ENCODE measurements at places on chromosomes 13 and 19.

GRCh38 chr13:105552078-105552477 is 983.4 kb downstream of the EFNB2 start:
- DNase-seq: no peak

DNA sequence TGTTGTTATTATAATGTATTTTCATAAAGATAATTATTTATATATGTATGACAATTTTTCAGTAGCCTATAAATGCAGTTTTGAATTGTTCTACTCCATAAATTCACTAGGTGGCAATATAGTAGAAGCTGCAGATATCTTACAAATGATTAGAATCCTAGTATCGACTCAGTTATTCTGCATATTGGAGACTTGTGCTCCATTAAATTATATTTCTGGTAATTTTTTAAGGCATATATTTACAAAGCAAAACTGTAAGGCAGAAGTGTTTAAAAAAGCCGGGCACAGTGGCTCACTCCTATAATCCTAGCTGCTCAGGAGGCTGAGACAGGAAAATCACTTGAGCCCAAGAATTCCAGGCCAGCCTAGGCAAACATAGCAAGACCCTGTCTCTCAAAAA is 58.7 kb downstream of the DPY19L3 start:
- no peak for DNase-seq

DNA sequence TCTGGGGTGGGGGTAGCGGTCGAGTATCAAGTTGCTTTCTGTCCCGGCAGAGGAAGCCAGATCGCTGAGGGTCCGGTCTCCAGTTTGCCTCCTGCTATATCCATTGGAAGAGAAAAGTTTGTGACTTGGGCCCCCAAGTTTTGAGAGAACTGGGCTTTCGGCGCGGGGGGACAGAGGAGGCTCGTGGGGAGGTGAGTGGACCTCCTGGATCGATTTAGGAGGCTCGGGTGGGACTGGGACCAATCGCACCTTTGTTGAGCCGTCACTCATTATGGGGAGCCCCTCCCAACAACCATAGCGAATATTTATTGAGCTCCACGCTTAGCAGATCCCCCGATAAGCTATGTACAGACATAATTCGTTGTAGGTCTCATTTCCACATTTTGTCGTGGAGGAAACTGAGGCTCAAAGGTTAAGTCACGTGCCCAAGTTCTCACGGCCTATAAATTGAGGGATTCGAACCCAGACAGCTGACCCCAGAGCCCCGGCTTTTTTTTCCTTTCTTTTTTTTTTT is 909 bp downstream of the RFXANK start:
- no peak for DNase-seq

DNA sequence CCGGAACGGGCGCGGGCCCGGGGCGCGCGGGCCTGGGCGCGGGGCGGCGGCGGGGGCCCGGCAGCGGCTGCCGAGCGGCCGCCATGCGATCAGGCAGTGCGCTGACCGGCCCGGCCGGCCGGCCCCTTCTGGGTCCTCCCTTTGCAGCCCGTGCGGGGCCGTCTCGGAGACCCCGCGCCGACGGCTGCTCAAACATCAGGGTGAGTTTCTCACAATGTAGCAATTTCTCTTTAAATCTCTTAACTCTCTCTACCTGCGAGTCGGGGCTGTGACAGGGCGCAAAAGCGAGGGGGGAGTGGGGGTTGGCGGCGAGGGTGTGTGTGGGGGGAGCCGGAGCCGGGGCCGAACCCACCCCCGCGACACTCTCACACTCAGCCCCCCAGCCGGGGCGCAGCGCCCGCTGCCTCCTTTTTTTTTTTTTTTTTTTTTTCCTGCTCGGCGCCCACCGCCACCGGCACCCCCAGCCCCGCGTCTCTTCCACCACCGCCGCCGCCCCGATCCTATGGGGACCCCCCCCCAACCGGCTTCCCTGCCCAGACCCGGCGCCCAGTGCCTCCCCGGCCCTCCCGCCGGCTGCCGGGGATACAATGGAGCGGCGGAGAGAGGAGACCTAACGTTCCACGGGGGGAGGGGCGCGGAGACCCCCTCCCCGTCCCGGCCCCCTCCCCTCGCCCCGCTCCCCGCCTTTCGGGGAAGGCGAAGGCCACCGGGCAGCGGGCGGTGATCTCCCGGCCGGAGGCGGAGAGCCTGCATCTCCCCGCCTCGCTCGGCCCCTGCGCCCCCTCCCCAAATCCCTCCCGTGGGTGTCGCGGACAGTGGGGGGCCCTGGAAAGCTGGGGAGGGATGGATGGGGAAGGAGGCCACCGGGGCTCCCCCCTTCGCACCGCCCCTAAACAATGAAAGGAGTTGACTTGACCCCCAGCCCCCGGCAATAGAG is at the start of gene BICRA:
BICRA (plus strand) TSS at position 166 of the 937 bp plus-strand sequence. CDS start 64,441 bp downstream, outside the sequence.
- DNase-seq: peak; percentile 55

DNA sequence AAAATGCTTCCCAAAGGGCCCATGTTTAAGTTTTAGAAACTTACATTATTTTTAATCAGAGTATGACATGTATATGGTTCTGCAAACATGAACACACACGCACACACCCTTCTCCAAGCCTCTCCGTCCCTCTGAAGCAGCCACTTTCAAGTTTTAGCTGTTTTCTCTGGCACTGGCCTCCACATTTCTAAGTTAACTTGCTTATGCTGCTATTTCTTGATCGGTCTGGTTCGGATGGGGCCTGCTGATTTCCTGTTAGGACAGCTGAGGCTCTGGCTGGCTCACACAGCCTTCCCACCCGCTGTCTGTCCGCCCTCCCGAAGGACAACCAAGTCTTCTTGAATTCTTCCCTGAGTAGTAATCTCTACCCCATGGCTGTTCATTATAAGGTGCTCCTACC is 4.4 kb downstream of the SPC24 start:
- no peak for DNase-seq

DNA sequence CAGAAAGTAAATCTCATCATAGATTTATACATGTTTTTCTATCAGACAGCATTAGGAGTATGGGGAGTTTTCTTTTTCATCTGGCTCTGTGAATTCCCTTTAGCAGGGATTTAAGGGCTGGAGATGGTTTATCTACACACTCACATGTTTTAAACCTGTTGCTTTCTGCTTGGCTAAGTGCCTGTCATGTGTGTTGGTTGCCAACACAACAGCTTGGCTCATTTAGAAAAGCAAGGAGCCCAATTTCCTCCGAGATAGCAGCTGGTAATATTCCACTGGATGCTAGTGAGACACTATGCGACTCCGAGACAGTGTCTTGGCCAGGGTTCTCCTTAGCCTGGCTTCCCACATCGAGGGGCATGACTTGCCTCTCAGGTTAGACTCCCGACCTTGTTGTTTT is 83.3 kb downstream of the KLF5 start:
- DNase-seq: no peak

DNA sequence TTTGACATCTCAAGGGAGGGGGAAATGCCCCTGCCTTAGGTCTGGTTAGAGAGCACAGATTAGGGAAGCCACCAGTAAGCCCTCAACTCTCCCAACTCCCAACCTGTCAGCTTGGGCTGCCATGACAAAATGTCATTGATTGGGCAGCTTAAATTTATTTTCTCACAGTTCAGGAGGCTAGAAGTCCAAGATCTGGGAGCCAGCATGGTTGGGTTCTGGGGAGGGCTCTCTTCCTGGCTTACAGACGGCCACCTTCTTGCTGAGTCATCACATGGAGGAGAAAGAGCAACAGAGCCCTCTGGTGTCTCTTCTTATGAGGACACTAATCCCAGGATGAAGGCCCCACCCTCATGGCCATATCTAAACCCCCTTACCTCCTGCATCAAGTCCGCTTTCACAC is 24.2 kb downstream of the C19orf12 start:
- DNase-seq: no peak

DNA sequence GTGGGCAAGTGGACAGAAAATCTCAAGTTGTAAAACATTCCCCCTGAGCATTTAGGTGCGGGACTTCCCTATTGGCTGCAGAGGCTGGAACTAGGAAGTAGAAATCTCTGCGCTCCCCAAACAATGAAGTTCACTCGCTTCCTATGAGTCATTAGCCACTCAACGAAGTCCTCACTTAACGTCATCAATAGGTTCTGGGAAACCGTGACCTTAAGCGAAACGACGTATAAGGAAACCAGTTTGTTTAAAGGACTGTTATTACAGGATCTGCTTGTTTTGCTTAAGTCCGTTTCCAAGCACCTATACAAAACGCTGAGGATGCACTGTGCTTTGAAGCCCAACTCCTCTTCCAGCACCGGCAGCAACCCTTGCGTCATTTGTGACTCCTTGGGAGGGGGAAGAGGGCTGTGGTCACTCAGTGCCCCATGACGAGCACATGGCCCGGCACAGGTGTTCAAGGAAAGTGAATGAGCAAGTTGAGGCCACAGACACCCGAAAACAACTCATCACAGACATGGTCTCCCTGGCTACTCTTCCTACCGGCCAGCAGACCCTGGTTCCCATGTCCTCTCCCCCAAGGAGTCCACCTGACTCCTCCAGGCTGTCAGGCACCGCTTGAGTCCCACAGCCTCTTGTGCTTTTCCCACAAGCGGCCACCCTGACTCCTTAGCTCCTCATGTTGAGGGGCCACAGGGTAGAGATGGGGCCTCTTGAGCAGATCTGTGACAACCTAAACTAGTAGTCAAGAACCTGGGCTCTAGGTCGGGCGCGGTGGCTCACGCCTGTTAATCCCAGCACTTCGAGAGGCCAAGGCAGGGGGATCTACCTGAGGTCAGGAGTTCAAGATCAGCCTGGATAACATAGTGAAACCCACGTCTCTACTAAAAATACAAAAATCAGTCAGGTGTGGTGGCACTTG is 4.8 kb downstream of the RPS16 start:
- DNase-seq: peak; percentile 47

DNA sequence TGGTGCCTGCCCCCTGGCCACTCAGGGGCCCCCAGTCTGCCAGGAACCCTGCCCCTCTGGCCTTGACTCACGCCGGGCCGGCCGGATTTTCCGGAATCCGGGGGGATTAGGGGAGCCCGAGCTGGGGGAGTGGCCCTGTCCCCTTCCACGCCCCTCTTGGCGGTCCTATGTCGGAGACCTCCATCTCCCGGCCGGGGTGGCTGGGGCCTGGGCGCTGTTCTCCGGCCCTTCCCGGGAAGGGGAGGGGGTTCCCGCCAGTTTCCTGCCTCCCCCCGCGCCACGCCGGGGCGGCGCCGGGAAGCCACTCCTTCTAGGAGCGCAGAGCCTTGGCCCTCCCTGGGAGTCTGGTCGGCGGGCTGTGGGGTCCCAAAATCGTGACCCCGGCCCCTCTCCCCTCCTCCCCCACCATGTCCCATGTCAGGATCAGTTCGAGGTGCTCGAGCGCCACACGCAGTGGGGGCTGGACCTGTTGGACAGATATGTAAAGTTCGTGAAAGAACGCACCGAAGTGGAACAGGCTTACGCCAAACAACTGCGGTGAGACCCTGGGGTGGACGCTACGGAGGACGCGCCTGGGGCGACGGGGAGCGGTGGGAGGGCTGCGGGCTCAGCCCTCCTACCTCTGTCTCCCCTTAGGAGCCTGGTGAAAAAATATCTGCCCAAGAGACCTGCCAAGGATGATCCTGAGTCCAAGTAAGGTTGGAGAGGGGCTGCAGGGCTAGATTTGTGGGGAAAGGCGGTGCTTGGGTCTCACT is 1.3 kb downstream of the TRIP10 start:
- no peak for DNase-seq

DNA sequence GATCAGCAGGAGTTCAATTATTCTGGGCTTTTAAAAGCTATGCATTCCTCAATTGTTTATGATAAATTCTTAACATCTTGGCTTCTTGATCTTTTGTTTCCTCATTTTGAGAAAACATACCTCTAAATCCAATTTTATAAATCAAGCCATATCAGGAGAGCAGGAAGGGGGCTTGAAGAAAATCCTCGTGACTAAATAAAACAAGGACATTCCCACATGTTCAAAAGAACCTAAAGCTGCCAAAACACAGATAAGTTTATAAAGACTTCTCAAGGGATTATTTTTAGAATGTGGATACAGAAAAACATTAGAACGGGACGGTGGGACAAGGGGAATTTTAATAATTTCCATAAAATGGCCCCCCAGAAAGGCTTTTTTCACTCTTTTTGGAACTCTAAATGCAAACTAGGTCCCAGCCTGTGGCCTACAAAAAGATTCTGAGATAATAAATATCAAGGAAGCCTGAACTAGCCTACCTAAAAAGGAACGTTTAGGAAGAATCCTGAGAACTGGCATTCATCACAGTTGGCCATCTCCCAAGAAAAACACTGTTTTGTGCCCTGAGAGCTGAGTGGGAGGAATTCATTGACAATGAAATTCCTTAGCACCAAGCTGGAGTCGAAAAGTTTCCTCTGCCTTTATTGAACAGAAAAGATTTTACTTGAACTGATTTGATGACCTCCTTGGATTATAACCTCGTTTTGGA is 30.1 kb downstream of the ZAR1L start:
- DNase-seq: no peak

DNA sequence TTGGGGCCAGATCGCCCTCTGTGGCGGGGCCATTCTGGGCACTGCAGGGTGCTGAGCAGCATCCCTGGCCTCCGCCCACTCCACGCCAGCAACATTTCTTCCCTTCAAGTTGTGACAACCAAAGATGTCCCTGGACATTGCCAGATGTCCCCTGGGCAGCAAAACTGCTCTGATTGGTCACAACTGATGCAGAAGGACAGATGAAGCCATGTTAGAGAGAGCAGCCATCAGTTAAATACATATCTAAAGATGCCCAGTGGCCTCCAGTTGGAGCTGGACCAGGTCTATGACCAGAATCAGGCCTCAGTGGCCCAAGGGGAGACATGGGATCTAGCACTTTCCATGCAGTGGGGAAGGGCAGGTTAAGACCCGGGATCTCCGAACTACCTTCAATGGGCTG is 125.7 kb downstream of the PTPRS start:
- DNase-seq: no peak

DNA sequence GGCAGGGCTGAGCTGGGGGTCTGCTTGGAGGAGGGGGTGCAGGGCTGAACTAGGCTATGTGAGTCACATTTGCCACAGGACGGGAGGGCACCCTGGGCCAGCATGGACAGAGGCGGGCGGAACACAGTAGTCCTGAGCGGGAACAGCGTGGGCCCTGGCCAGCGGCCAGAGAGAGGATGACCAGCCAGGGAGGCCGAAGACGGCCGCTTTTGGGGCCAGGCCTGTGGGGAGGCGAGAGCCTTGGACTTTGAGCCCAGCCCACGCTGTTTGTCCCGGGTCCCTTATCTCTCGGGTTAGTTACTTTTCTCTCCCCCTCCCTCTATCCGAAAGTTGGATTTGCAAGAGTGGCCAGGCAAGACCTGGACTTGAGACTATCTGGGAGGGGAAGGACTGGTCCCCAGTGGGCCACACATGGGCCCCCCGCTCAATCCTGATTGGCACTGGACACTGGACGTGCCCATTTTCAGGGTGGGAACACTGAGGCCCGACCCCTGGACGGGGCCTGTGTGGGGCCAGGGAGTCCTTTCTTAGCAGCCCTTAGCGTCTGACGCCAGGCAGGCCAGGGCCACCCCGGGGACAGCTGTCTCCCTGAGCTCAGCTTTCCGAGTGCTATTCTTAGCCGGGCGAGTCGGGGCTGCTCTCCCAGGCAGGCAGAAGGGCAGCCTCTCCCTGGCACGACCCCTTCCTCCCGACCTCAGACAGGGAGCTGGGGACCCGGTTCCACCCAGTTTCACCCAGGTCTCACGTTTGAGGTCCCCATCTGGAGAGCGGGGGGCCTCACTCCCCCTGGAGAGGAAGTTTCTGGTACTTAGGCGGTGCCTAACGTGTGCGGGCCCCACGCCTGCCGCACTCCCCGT is 833 bp downstream of the GAMT start:
- no peak for DNase-seq

- peak; percentile 100 for DNase-seq
These were observed at the start of gene RDH13 for GRCh38 chr19:55062735-55063491. Gene RDH13 (minus strand): TSS chr19:55063148. CDS start chr19:55063032, 116 bp downstream.

GRCh38 chr19:48940902-48941301 is 7.4 kb downstream of the DHDH start:
- no peak for DNase-seq

Measured in stimulated activated CD4-positive, alpha-beta T cell treated with anti-CD3 and anti-CD28 coated beads, Interleukin-12 subunit alpha, Interleukin-12 subunit beta, amount 100 ng/mL, for 24 hours (primary cell).